ENCODE measurements at places on chromosomes 5 and 9.

DNA sequence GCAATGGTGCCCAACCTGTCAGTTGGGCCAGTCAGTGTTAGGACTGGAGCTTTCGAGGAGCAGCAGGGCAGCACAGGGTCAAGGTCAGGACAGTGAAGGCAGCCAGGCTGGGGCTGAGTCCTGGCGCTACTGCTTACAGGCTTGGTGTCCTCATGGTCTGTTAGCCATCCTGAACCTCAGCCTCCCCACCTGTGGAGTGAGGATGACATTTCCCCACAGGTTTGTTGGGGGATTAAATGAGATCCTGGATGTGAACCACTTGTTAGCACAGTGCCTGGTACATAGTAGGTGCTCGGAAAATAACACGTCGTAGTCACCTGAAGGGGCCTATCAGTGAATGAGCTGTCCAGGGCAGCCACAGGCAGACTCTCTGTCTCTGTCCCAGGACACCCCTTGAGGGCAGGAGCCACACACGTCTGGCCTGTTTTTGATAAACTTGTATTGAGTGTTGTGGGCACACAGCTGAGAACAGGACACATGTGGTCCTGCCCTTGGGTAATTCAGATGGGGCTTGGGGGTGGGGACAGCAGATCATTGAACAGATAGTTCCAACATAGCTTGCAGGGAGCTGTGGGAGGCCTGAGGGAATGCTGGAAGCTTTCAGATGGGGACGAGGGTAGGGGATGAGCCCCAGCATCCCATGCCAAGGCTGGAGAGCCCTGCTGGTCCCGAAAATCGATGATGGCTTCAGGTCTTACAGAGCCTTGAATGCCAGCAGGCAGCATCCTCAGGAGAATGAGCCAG, 69.3 kb downstream of the AMBP start:
- no peak for DNase-seq

DNA sequence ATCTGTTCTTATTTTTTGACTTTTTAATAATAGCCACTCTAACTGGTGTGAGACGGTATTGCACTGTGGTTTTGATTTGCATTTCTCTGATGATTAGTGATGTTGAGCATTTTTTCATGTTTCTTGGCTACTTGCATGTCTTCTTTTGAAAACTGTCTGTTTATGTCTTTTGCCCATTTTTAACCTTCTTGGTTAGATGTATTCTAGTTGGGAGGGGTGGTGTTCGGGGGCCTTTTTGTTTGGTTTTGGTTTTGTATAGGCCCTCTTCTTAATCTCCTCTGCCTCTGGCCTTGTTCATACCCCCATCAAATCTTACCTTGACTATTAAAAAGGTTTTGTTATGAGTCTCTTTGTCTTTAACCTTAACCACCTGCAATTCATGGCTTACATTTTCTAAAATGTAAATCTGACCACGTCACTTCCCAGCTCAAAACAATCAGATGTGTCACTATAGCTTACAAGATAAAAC, 107.8 kb upstream of the NR4A3 start:
- no peak for DNase-seq

DNA sequence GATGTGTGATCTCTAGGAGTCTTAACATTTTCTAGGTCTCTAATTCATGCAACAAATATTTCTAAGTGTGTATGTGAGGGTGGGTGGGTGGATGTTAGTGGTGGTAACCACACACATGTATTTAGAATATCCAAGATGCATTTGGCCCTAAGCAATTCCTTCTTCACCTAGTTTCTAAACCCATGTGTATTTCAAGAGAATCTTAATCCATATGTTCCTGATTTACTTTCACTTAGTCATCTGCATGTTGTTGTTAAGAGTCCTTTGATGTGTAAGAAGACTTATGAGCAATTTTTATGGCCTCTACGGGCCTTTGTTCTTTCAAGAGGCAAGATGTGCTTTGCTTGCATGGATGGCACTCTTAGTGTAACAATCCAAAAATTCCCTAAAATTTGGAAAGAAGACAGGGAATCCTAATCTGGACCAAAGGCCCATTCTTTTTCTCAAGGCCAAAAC, 282.6 kb downstream of the SPATA31D1 start:
- DNase-seq, result no peak

- no peak for DNase-seq
Observed at GRCh38 chr9:104802110-104802509, 38.2 kb downstream of the NIPSNAP3B start.

GRCh38 chr5:133844836-133845235, 123.6 kb downstream of the C5orf15 start:
- no peak for DNase-seq

- no peak for DNase-seq
Observed at GRCh38 chr9:26054600-26055520, 376.6 kb upstream of the TUSC1 start.

GRCh38 chr5:85663708-85664031, 954.1 kb upstream of the COX7C start:
- DNase-seq, result peak; percentile 7

GRCh38 chr5:119395080-119395836, 39.4 kb downstream of the TNFAIP8 start:
- DNase-seq, result no peak

- DNase-seq, result no peak
Observed at GRCh38 chr9:84996029-84996428, 326.5 kb downstream of the NTRK2 start.

GRCh38 chr5:150112201-150113046, 26.1 kb upstream of the CSF1R start:
- peak; percentile 50 for DNase-seq

DNA sequence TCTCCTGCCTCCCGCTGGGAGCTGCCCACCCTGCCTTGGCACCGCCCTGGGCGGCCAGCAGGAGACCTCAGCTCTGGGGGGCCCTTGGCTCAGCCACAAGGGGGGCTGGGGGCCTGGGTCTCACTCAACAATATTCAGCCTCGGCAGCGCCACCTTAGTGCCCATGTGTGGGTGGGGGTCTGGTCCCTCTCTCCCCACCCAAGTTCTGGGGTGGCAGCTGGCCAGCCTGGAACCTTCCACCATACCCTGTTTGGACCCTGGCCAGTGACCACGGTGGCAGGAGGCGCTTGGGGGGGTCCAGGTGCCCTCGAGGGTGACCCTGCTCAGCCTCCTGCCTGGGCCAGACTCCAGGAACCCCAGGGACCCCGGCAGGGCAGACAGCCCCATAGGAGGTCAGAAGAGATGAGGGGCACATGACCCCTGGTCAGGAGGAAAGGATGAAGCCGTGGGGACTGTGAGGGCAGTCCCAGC, 22.2 kb downstream of the NKD2 start:
- DNase-seq, result no peak

DNA sequence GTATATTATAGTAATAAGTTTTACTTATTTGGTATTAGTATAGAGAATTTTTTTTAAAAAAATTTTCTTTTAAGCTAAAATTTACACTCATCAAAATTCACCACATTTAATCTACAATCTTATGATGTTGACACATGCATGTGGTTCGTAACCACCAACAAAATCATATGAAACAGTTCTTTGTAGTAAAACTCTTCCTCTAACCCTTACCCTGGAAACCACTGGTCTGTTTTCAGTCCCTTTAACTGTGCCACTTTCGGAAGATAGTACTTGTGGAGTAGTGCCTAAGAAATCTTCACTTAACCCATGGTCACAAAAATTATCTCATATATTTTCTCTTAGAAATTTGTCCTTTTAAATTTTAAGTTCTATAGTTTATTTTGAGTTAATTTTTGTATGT, 1498.8 kb downstream of the MAT2B start:
- no peak for DNase-seq

DNA sequence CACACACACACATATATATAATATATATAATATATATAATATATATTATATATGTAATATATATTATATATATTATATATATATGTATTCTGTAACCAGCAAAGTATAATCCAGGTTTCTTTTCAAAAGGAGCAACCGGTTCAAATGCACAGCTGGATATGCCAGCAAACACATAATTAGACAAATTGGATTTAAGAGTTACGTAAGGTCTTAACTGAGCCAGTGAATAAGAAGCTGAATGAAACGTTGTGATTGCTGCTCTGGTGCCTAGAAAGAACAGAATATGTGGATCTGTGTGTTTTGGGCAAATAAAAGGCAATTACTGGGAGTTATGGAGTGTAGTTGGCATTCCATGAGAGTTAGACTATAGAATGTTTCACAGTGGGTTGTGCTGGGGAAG, 178.1 kb downstream of the SLF1 start:
- no peak for DNase-seq

- peak; percentile 60 for DNase-seq
Observed at GRCh38 chr9:121048618-121049017, 1.5 kb downstream of the C5 start.

DNA sequence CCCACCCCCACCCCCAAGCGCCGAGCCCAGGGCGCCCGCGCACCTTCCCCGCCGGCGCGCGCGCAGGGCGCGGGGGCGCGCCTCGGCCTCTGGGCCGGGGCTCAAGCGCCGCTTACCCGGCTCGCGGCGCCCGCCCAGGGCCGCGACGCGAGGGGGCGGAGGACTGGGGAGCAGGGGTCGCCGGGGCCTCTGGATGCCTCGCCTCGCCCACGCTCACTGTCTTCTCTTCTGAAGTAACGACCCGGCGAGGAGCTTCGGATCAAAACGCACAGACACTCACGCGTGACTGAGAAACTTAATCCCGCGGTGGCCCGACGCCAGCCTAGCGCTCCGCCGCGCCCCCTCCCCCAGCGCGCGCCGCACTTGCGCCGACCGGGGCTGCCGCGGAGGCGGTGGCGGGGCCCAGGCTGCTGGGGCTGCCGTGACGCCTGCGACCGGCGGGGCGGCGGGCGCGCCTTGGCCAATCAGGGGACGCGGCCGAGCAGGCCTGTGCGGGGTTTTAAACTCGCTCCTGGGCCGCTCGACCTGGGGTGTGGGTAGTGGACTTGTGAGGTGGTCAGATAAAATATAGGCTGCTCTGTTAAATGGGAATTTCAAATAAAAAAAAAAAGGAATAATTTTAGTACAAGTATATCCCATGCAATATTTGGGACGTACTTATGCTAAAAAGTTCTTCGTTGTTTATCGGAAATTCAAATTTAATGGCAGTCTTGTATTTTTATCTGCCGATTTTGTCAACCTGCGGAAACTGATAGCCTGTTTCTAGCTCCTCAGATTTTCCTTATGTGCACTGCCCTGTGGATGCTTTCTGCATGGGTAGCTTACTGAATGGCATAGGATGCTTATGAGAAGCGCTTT, at the start of gene MPDZ:
Gene MPDZ, minus strand, starts transcription at position 409 of the 858 bp plus-strand sequence. CDS start 29,377 bp downstream, outside the sequence.
- peak; percentile 72 for DNase-seq

DNA sequence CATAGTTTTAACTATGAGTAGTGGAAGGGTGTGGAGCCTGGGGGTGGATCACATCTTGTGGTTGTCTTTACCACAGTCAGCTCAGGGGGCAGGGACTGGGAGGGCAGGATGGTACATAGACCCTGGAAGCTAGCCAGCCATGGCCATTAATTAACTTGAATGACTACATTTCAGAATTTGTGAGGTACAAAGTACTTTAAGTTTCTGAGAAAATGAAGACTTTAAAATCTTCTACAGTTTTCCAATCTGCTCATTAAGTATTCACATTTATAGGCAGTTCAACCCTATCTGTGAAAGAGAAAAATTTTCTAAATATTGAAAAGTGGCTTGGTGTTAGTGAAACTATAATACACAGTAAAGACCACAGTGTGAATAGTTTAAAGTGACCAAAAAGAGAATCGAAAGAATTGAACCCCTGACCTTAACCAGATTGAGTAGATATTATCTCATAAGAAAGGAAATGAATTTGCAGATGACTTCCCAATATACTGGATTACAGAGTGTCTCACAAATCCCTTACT, 234.2 kb upstream of the MEF2C start:
- no peak for DNase-seq

GRCh38 chr9:26612211-26612610, 280.4 kb downstream of the CAAP1 start:
- DNase-seq, result no peak

- DNase-seq, result peak; percentile 41
Observed at GRCh38 chr9:21591221-21592062, 109.3 kb upstream of the IFNE start.

- DNase-seq, result no peak
Observed at GRCh38 chr5:6449465-6450158, 953 bp downstream of the UBE2QL1 start.

DNA sequence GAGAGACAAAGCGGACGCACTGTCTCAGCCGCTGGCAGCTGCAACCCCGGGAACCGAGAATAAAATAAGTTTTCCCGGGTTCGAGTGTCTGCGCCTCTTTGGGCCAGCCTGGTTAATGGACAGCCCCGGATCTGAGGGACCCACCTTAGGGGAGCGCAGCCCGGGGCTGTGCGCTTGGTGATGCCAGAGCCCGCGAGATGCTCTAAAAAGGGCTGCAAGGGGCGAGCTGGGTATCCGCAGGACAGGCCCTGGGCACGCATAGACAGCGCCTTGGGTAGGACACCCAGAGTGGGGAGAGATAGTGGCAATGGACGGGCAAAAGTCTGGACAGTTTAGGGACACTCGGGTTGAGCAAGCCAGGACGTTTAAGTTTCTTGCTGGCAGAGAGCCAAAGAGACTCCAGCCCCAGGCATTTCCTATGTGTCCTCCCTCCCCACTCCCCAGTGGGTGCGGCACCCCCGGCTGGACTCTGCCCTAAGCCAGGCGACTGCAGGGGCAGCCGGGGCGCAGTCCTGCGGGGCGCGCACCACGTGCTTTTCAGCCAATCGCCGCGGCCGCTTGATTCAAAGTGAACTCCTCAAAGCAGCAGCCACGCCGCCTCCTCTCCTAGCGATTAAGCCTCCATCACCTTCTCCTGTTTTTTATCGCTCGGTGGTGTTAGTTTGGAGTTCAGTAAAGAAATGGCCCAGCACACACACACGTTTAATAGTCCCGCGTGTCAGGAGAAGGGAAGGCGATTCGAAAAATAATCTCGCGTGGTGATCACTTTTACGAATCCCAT, 616 bp upstream of the ENC1 start:
- peak; percentile 84 for DNase-seq

- DNase-seq, result peak; percentile 36
Observed at GRCh38 chr9:128771094-128771721, 519 bp downstream of the ZER1 start.

DNA sequence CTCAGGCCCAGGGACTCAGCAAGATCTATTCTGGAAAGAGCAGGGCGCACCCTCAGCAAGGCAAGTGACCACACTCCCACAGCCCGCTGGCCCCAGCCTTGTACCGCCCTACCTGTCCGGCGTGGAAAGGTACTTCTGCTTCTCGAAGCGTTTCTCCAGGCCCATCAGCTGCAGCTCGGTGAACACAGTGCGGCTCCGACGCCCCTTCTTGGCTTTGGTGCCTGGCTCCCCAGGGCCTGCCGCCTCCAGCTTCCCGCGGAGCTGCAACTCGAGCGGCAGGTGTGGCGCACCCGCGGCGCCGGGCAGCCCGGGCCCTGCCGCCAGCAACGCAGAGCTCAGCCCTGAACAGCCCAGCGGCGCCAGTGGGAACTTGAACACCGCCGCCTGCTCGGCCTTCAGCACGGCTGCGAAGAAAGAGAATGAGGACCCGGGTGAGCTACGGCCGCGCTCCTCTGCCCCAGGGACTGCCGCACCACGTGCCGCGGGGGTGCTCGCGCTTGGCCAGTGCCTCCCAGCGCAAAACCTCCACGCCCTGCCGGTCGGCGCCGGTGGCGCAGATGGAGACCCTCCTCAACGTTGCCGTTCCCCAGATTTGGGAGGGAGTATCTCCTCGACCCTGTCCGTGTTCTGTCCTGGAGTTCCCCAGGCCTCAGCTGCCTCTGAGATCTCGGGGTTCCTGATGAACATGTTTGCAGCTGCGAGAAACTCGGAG, 2.2 kb downstream of the BARX1 start:
- DNase-seq, result no peak

- DNase-seq, result no peak
Observed at GRCh38 chr9:88791105-88791805, 200.0 kb upstream of the S1PR3 start.

- DNase-seq, result no peak
Observed at GRCh38 chr9:79817438-79818004, 245.8 kb downstream of the TLE4 start.

Data from T47D (cell line).